ENCODE measurements at places on chromosomes 2 and 18.

DNA sequence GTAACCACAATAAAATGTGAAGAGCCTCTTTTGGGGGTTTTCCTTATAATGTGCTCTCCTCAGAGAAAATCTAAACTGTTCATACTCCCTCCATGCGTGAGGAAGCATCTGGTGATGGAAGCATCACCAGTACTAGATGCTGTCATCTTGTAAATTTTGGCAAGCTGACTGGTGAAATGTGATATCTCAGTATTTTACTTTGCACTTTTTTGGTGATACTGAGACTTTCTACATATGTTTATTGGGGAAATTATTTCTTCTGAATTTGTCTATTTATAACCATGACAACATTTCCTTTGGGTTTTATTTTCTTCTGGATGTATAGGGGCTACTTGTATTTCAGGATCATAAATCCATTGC, 95.9 kb upstream of the DLGAP1 start:
- DNase-seq: no peak

DNA sequence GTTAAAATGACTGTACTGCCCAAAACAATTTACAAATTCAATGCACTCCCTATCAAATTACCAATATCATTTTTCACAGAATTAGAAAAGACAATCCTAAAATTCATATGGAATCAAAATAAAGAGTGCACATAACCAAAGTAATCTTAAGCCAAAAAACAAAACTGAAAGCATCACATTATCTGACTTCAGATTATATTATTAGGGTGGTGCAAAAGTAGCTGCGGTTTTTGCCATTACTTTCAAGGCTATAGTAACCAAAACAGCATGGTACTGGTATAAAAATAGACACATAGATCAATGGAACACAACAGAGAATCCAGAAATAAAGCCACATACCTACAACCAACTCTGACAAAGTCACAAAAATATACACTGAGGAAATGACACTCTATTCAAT, 396.6 kb downstream of the EIPR1 start:
- DNase-seq: no peak

DNA sequence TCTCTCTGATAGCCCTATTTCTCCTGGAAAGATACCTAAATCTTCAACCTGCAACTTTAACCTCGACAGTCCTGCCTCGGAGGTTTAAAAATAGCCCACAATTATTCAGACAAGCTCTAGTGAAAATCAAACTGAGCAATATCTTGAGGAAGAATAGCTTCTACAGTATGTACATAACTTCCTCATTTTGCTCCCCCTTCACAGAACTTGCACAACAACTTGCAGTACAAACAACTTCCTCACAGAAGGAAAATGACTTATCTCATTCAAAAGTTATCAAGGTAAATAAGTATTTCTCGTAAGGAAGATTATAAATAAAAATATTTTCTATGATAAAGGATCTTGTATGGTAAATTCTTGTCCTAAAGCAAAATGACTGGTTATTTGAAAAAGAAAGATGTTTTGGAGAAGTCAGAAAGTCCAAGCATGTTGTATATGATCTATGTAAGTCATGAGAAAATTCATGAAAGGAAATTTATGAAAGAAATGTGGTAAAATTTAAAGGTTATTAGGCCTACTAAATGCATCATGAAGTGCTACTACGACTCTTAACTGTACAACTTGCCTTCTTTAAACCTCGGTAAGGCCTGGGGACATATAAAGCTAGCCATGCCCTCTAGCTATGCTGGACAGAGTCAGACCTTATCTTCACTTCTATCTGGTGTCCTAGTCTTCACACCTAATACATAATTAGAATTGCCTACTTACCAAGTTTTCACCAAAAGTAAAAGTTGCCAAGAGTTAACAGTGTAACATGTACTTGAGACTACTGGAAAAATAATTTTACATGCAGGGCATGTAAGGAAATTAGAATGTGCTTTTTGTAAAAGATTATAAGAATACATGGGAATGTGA, 394.5 kb downstream of the DLGAP1 start:
- DNase-seq: no peak

- no peak for DNase-seq
Observed at GRCh38 chr2:38190542-38191218, 114.7 kb upstream of the CYP1B1 start.

GRCh38 chr2:64440843-64441242, 13.1 kb upstream of the LGALSL start:
- DNase-seq: no peak

Data from Right ventricle myocardium inferior (tissue), 1 donor.